Left ventricle myocardium superior (tissue), 1 donor: ENCODE measurements at places on chromosomes 7 and 10. TPM values are rescaled to one million over a fixed set of nuclear protein-coding genes. Genes with fewer than 3 reads are reported as not detected.

- DNase-seq, result no peak
These were observed 69.5 kb downstream of the ADCYAP1R1 start for GRCh38 chr7:31121601-31122000.

Gene AZGP1
- 70.9 TPM for total RNA-seq

GRCh38 chr7:102431617-102432298, 1.6 kb upstream of the ORAI2 start:
- DNase-seq, result no peak

DNA sequence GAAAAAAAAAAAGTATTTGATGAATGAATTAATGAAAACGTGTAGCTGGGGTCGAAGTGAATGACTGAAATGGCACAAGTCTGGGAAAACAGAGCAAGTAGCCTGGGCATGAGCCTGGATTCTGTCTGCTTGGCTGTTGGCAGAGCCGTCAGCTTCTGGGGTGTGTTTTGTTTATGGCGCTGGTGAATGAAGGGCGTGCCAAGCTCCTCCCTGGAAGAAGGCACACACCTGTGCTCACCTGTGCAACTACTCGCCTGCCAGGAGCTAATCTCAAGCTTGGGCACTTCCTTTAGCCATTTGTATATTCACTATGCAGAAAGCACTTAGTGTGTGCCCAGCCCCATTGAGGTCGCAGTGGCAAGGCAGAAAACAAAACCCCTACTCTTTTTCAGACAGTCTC, 74.1 kb downstream of the GTF2IRD1 start:
- DNase-seq, result no peak

Gene CPED1
- total RNA-seq, result 32.8 TPM

- DNase-seq, result no peak
These were observed 309.4 kb downstream of the TWIST1 start for GRCh38 chr7:18808026-18808425.
